HCEC 1CT (cell line): ENCODE measurements at places on chromosomes 2 and 18.

GRCh38 chr18:31500051-31500688 lies 2.2 kb downstream of the DSG2 start:
- no peak for DNase-seq

GRCh38 chr2:28398101-28398834 lies 5.6 kb downstream of the FOSL2 start:
- peak; percentile 67 for DNase-seq

DNA sequence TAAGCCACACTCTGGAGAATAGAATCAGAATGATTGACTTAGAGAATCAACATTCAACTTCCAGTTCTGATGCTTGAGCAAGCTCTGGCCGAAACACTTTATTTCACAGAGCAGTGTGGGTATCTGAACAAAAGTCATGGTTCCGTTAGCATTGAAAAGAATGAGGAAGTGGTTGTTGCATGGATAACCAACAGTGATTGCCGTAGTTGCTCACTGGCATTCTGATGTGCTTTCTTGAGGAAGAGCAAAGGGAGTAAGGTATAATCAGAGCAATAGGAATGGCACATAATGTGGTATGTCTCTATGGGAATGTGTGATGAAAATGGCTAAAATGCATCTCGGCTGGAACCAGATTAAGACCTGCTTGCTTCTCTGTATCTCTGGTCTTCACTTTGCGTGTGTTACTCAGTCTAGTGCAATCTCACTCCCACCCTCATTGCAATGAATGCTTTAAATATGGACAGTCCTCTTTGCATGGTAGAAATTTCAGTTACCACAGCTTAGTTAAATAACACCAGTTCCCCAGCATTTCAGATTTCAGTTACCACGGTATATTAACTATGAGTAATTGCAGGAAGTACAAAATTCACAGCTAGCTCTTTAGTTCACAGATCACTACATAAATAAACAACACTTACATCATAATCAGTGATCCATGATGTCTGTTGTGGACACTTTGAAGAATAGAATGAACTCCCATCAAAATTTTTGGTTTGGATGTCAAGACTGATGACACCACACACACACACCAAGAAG lies 7.8 kb upstream of the RAB12 start:
- DNase-seq: peak; percentile 13

GRCh38 chr2:2663401-2664036 lies 332.4 kb upstream of the MYT1L start:
- no peak for DNase-seq

- no peak for DNase-seq
These were observed 44.5 kb downstream of the GREB1 start for GRCh38 chr2:11578081-11578948.

- DNase-seq: peak; percentile 24
These were observed 119.9 kb downstream of the HNMT start for GRCh38 chr2:138084206-138084605.

GRCh38 chr18:3541549-3542386 lies 91.8 kb downstream of the TGIF1 start:
- DNase-seq: no peak

- DNase-seq: no peak
These were observed 217.5 kb downstream of the CYP26B1 start for GRCh38 chr2:71930049-71930681.

- no peak for DNase-seq
These were observed 105.8 kb upstream of the DNAJC10 start for GRCh38 chr2:182610231-182610630.

DNA sequence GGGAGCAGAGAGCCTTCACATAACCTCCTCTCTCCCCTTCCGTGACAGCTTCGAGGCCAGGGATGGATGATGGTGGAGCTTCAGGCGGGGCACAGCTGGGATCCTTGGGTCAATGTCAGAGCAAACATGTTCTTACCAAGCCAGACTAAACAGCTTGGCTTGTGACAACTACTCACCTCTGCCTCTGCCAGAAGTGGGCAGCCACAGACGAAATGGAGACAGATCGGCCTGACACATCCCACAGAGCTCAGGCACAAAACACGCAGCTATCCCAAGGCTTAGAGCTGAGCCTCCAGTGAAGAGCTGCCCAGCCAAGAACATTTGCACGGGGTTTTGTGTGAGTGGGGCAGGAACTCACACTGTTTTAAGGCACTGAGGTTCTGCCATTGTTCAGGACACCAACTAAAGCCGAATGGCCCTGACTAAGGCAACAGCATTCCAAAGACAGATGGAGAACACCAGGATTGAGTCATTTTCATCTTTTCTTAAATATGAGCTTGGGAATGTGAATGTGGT lies 12.8 kb downstream of the PXDN start:
- DNase-seq: peak; percentile 73

- DNase-seq: no peak
These were observed 112.0 kb upstream of the FOSL2 start for GRCh38 chr2:28280619-28281018.

GRCh38 chr2:239196474-239197021 lies 204.3 kb downstream of the HDAC4 start:
- DNase-seq: no peak

GRCh38 chr2:154568413-154568812 lies 130.1 kb upstream of the KCNJ3 start:
- no peak for DNase-seq

- DNase-seq: no peak
These were observed 223.3 kb downstream of the FBXO15 start for GRCh38 chr18:73924307-73924706.

DNA sequence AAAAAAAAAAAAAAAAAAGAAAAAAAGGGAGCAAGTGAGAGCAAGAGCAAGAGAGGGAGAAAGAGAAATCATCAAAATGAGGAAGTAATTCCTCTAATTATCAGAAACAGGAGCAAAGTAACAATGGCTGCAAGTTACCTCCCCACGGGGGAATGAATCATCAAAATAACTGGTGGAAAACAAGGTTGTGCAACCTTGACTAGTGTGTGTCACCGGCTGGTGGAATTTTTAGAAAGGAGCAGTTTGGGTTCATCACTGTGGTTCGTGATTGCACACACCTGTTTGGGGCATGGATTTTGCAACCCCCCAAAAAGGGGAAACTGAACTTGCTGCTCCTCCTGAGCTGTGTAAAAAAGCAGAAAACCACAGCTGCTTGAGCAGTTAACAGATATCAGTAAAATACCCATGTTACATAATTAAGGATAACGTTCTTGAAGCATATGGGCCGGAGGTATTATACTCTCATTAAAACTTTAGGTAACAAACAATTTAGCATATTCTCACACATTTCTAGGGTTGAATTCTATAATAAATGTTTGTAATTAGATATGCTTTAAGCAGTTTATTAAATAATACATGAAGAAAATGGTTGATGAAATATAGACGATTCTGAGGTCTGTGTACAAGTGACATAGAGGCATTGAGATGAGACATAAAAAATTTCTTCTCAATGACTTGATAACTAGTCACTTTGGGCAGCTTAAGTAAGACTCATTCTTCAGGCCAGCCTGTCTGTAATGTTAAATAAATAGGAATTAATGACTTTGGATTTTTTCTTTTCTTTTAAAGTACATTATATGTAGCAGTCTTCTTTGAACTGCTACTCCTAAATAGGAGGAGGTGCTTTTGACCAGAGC lies 184.2 kb upstream of the ZEB2 start:
- peak; percentile 80 for DNase-seq

DNA sequence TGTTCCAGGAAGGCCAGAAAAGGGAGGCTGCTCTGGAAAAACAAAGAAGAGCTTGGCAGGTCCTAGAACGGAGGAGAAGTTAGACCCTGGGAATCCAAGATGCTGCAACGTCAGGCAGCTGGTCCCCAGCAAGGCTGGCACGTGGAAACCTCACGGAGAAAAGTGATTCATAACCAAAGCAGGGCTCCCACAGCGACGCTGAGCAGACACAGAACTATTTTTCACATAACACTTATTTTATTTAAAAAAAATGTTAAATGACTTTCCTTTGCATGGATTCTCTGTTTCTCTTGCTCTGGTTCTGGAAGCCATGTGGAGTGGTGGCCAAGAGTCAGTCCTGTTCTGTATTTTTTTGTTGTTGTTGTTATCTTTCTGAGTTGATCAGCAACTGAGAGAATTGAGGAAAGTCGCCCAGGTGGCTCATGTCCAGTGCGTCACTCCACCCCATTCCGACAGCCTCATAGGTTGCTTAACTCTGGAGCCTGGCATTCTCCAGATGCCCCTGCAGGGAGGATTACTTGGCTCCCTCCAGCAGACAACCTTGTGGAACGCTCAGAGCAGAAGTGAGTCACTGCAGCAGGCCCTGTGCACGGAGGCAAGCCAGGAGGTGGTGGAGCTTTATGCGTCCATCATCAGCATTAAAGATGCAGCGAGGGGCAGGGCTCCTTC lies 229.9 kb upstream of the HDAC4 start:
- no peak for DNase-seq

DNA sequence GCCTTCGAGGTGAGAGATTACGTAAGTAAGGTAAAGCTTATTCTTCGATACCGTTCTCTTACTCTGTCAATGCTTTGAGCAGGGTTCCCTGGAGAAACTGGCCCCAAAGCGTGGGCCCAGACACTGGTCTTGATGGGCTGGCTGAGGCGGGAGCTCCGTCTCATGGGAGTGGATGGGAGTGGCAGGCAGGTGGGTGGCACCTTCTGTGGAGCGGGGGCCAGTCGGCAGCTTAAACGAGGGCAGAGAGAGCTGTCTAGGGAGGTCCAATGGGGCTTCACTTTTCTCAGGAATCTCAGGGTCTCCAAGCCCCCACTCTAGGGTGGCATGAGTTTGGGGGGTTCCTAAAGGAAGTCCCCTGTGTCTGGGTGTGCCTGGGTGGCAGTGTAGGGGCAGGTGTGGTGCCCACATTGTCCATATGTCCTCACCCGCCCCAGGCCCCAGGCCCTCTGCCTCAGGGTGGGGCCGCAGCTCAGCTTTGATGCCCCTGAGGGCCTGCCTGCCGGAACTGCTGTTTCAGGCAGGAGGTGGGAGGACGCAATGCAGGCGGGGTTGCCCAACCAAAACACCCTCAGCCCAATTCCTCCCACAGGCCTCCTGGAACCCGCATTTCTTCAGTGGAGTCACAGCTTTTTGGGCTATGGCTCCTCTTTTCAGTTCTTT lies 32.5 kb upstream of the FOSL2 start:
- no peak for DNase-seq

DNA sequence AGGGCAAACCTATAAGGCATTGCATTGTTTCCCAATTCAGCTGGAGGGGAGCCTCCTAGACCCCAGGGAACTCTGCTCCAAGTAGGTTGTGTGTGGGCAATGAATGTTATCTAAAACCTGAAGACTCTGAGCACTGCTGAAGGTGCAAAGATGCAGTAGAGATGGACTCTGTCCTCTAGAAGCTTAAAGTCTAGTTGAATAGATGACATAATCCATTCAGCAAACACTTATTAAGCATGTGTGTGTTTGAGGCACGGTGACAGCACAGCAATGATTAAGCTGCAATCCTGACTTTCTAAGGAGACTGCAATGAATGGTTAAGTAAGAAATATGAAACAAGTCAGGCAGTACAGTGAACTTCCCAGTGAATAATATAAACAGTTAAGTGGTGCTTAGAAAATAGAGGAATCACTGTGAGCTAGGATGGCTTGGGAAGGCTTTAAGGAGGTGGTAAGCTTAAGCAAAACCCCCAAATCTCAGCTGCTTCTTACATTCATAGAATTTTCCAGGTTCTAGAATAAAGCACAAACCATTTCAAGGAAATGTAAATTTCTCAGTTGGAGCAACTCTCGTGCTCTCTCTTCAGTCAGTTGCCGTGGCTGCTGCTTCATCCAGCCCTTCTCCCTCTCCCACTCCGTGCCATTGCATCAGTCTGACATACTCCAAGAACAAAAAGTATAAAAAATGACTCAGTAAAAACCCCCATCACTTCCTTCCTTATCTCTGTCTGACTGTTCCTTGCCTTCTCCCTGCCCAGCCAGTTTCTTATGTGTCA lies 19.1 kb downstream of the MXD1 start:
- peak; percentile 78 for DNase-seq

DNA sequence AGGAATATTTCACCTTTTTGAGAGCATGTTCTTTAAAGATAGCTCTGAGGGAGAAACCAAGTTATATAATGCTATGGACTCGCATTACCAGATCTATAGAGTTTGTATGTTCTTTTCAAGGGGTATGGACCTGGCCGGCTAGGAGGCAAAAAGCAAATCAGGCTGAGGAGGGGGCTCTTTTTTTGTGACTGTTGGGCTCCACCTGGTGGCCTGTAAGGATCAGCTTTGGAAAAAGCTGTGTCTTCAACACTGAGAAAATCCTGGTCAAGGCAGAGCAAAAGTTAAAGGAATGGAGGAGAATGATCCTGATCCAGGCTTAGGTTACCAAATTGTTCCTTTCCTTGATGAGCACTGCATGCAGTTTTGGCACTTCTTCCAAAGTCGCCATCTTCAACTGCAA lies 180.5 kb downstream of the DIS3L2 start:
- peak; percentile 33 for DNase-seq

DNA sequence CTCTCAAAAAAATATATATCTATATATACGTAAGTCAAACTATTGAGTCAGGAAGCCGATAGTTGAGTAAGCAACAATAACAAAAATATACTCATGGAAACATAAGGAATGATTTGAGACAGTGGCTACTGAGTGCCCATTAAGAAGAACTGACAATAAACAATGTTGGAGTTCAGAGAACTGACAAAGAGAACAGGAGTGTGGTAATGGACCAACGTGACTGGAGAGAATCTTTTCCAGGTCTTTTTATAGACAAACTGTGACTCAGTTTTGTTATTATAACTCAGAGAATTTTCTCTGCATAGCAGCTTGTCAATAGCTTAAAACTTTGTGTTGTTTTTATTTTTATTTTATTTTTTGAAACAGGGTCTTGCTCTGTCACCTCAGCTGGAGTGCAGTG lies 4.6 kb upstream of the GALM start:
- DNase-seq: no peak

DNA sequence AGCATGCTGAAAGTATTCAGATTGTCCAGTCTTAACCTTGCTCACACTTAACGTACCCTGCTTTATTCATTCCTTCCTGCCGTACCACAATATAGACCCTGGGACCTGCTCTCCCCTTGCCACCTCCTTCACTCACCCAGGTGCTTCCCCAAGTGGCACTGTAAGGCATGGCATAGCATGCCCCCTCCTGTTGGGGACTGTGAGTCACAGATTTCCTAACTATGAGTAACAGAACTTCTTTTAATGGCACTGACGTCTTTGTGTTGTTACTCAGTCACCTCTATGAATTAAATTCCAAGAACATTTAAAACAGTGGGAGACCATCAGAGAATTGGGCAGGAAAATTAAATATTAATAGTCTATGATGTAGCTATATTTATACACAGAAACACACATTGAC lies 117.2 kb downstream of the CTNNA2 start:
- no peak for DNase-seq

DNA sequence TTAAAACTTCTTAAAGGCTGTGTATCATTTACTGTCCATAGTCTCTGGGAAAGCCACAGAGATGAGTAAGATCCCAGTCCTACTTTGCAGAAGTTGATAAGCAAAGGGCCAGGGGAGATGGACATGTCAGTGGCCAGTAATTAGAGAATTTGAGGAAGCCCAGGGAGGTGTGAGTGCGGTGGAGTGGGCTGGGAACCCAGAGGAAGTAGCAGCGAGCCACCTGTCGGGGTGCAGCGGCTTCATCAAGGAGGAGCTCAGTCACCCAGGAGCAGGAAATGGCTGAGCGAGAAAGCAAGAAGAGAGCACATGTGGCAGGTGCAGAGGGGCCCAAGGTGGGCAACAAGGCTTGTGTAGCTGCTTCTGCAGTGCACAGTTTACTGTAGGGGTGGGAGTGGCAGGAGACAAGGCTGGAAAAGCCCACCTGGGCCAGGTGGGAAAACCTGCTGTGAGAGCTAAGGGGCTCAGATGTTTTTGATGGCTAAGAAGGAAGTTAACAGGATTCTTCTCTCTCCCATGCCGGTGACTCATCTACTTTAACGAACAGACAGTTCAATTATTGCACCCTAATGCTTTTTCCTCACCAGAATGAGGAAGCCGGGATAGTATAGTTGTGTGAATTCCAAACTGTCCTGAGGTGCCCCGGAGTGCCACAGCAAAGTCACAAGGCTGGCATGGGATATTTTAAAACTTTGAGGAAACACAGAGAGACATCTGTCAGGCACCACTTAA lies 34.8 kb upstream of the MGAT5 start:
- no peak for DNase-seq
